ENCODE measurements at places on chromosomes 3 and 15. TPM values are rescaled to one million over a fixed set of nuclear protein-coding genes. Genes with fewer than 3 reads are reported as not detected.

Gene KLF13
- 29.0 TPM for polyA plus RNA-seq

Gene DPPA2
- polyA plus RNA-seq, result not detected

Gene CFAP92
- polyA plus RNA-seq, result 0.16 TPM

Gene P2RY14
- 0.55 TPM for polyA plus RNA-seq

Gene NR2E3
- not detected for polyA plus RNA-seq

Gene ERICH6
- not detected for polyA plus RNA-seq

Gene REC114
- not detected for polyA plus RNA-seq

Gene GUCA1C
- polyA plus RNA-seq, result not detected

Gene NSMCE3
- polyA plus RNA-seq, result 5.5 TPM

Gene WDR93
- not detected for polyA plus RNA-seq

Gene CCR8
- not detected for polyA plus RNA-seq

Gene ZBED2
- polyA plus RNA-seq, result not detected

Gene NOX5
- 0.03 TPM for polyA plus RNA-seq

Gene ATRIP
- polyA plus RNA-seq, result 3.7 TPM

Gene RTF1
- 12.2 TPM for polyA plus RNA-seq

Measured in psoas muscle (tissue), 8 donors.